Psoas muscle (tissue), 8 donors: ENCODE measurements at places on chromosomes 6 and 20. TPM values are rescaled to one million over a fixed set of nuclear protein-coding genes. Genes with fewer than 3 reads are reported as not detected.

RFX6 gene
- polyA plus RNA-seq: not detected

MOG gene
- polyA plus RNA-seq: not detected

RALY gene
- 325 TPM for polyA plus RNA-seq

PMEPA1 gene
- 30.7 TPM for polyA plus RNA-seq

PLCB4 gene
- polyA plus RNA-seq: 1.6 TPM

ZC2HC1B gene
- polyA plus RNA-seq: not detected

UNC5CL gene
- polyA plus RNA-seq: 0.18 TPM

LIN28B gene
- not detected for polyA plus RNA-seq

TSHZ2 gene
- 0.39 TPM for polyA plus RNA-seq

- no peak for DNase-seq
These were observed 2.7 kb upstream of the ID1 start for GRCh38 chr20:31602431-31602778.

GRCh38 chr6:156167016-156167624 lies 610.1 kb upstream of the ARID1B start:
- no peak for DNase-seq

DNA sequence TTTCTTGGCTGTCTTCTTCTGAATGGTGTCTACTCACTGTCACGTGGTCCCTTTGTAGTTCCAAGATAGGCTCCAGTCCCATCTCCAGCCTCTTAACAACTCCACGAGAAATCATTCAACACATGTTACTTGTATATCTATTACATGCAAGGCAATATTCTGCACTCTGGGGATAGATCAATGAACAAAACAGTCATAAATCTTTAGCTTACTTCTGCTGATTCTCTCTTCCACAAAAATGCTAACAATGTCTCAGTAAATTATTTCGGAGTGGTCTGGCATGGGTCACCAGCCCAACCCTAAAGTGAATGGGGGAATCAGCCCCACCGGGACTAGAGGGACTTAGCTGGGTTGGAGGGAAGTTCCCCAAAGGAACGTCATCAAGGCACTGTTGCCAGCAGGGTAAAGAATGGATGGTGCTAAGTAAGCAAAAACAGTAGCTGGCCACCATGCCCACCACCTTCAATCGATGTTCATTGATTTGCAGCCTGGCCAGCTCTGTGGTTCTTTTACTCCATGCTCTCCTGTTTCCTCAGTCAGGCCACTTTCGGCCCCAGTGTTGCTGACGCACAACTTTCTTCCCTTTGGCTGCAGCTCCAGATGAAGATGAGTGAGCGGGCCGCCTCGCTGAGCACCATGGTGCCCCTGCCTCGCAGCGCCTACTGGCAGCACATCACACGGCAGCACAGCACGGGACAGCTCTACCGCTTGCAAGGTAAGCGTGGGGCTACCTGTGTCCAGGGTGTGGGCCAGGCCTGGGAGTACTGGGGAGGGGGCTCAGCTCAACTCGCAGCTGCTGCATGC lies 167.7 kb downstream of the DOK5 start:
- DNase-seq: no peak

GRCh38 chr6:150410906-150411305 lies 42.1 kb downstream of the IYD start:
- no peak for DNase-seq

- no peak for DNase-seq
These were observed 56.8 kb downstream of the NCOA3 start for GRCh38 chr20:47558295-47559066.

DNA sequence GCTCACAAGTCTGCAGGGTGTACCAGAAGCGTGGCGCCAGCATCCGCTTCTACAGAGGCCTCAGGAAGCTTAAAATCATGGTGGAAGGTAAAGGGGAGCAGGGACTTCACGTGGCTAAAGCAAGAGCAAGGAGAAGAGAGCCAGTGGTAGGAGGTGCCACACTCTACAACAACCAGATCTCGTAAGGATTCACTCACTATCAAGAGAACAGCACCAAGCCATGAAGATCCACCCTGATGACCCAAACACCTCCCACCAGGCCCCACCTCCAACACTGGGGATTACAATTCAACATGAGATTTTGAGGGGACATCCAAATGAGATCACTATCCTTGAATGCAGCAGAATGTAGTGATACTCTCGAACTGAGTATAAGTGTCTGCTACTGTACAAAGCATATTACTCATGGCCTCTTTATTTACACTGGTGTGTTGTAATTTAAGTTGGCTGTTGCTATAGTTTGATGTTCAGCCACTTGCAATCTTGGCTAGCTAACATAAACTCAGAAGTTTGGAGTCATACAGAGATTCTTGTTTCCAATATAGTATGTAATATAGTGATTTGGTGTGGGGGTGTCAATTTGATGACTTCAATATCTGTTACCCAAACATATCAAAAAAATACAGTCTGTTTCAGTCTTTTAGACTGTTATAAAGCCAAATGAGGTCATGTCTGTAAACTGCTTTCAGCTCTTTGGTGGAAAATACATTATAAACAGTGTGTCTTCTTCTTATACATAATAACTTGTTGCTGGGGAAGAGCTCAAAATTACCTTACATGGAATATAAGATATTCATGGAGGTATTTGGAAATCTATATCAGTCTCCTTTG lies 39.4 kb upstream of the MYLIP start:
- DNase-seq: no peak

DNA sequence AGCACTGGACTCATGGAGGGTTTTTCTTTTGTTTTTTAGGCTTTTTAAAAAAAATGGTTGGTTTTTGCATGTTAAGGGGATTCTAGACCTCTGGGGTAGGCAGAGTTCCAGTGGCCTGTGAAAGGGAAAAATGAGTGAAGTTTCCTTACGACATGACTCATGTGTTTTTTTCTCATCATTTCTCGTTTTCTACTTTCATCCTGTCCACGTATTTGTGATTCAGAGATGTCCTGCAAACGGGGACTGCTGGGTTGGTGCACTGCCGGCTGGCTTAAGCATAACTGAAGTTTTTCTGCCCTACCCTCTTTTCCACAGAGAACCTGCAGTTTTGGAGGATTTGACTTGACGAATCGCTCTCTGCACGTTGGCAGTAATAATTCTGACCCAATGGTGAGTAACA lies 182.3 kb downstream of the SASH1 start:
- no peak for DNase-seq

- no peak for DNase-seq
These were observed 140.8 kb downstream of the CDC5L start for GRCh38 chr6:44528370-44528644.

DNA sequence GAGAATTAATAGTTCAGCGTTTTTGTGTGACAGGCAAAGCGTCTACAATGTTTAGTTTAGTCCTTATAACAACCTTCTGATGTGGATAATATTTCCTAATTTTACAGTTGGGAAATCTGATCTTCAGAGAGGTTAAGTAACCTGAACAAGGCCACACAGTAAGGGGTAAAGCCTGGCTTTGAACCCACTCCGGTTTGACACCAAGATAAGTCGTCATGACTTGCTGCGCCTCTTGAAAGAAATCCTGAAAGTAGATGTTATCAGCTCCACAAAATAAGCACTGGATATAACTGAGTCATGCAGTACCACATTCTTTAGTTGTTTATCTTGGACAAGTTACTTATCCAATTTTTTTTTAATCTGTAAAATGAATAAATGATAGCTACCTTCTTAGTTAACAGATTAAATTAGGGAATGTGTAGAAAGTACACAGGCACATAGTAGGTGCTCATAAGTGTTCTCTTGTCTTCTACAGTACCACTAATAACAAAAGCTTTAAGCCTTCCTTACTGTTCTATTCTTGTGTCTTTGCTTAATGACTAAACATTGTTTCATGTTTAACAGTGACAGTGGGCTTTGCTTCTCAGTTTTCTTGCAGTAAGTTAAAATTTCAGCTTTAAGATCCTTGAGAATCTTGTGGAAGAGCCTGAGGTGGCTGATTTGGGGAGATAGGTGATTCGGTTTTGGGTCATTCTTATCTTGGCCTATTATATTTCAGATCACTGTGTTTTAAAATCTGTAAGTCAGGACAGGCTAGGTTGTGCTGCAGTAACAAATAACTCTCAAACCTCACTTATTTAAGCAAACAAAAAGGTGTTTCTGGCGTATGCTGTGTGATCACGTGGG lies 2.1 kb downstream of the HIVEP1 start:
- DNase-seq: no peak

DNA sequence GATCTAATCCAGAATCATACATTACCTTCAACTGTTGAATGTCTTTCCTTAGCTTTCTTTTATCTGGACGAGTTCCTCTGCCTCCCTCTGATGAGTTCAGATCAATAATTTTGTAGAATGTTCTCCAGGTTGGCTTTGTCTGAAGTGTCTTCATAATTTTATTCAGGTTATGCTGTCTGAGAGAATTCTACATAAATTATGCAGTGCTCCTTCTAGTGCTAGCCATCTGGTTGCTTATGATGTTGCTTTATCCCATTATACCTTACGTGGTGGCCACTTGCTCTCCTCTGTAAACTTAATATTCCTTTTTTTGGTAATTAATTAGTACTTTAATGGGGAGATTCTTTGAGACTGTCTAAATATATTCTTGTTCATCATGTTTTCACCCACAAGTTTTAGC lies 67.7 kb upstream of the PTCHD4 start:
- no peak for DNase-seq

DNA sequence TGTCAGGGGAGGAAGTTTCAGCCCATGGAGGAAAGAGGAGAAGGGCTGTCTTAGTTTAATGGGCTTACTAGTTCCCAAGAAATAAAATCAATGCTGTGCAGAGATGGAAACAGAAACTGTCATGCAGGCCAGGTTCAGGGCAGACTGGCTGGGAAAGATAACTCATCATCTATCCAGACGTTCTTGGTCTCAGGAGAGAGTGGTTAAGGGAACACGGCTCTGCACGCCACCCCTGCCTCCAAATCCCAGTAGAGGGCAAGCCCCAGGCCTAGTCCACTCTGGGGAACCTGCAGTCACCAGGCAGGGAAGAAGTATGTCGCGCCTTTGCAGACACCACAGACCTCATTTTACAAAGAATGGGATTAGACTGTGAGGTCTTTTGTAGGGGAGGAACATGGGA lies 12.5 kb downstream of the ALDH8A1 start:
- no peak for DNase-seq

GRCh38 chr6:131251590-131252199 lies 116.4 kb downstream of the AKAP7 start:
- DNase-seq: no peak

DNA sequence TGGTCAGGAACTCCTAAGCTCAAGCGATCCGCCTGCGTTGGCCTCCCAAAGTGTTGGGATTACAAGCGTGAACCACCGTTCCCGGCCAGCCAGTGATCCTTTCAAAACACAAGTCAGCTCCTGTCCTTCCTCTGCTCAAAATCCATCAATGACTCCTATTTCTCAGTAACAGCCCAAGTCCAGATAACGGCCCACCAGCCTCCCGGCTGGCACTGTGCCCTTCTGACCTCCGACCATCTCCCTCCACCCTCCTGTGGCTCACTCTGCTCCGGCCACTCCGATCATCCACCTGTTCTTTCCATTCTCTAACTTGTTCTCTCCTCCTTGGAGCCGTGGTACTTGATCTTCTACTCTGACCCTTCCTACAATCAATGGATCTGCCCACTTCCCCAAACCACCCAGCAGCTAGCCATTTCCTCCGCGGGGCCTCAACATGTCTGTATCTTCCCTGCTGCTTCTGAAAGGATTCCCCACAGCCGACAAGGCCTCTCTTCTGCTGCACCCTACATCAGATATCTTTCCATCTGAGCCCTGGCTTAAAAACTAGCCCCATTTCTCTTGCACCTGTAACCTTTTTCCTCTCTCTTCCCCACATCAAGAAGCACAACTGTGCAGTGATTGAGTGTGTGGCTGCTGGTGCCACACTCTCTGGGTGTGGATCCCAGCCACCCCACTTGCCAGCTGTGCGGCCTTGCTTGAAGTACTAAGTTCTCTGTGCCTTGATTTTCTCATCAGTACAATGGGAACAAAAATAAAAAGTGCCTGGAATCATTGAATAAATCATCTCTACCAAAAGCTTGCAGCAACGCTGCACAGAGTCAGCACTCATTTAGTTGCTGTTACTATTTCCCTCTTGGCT lies 6.1 kb upstream of the ZMYND8 start:
- DNase-seq: peak; percentile 42
